ENCODE measurements at places on chromosomes 12 and 14. TPM values are rescaled to one million over a fixed set of nuclear protein-coding genes. Genes with fewer than 3 reads are reported as not detected.

Gene PLEKHG7
- polyA plus RNA-seq: 0.36 TPM

- no peak for DNase-seq
Observed at GRCh38 chr14:74429991-74430390, 4.0 kb upstream of the SYNDIG1L start.

DNA sequence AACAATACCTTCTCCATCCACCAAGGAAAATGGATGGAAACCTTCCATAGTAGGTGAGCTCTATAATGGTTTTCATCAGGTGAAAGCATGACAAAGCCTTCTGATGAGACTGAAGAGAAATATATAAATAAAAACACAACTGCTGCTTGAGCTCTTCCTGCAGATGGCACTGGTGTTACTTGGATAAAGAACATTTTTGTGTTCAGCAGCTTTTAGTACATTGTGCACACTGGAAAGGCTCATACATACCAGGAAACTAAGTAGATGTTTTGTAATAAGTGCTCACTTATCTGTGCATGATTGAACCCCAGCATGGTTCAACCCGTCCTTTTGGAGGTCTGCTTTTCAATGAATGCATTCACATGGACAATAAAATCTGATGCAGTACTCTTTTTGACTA is 357.3 kb upstream of the MIS18BP1 start:
- DNase-seq: no peak

DNA sequence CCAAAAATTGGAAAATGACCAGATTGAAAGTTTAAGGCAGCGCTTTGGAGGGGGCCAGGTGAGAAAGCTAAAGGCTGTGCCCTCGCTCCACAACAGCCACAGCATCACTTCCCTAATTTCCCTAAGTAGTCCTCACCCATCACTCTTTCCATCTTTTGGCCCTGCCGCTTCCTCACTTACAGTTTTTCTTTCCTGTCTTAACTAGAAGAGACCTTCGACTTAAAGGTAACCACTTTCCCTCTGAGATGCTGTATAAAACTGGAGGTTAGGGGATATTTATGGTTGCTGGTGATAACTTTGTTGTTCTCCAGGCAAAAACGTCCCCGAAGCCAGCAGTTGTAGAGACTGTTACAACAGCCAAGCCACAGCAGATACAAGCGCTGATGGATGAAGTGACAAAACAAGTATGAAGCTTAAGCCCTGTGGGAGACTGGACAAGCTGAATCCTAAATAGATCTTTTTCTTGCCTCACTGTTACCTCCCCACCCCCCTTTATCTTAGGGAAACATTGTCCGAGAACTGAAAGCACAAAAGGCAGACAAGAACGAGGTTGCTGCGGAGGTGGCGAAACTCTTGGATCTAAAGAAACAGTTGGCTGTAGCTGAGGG is 4.3 kb downstream of the DDIT3 start:
- no peak for DNase-seq

Gene KRT72
- not detected for polyA plus RNA-seq

DNA sequence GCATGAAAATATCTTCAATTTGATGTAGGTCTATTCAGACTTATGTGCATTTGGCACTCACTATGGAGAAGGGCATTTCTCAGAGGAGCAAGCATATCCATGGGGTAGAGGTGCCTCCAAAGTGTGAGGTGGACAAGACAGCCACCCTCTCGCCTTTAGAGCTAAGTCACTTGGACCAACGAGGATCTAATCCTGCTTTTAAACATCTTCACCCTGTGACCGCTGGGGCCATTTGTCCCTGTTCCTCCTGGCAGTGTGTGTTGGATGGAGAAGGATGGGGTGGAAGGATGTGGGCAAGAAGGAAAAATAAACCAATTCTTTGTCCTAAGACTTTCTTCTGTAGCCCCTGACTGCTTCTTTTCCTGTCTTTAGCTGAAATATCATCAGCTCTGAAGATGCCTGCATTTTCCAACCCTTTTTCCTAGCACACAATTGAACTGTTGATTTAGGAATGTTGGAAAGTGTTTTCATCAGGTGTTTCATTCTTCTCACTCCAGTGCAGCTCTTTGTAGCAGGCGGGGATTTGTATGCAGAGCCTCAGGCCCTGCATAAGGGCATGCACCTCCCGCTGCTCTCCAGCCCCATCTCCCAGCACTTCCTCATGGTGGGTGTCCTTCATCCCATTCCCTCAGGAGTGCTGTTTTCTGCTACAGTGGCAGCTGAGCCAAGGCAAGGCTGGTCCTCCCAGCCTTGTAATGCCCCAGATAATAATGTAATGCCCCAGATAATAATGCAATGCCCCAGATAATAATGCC is 5.3 kb downstream of the FGF6 start:
- DNase-seq: no peak

GRCh38 chr14:26598672-26599131 is 869 bp upstream of the NOVA1 start:
- no peak for DNase-seq

Gene ZBTB42
- 5.5 TPM for polyA plus RNA-seq

DNA sequence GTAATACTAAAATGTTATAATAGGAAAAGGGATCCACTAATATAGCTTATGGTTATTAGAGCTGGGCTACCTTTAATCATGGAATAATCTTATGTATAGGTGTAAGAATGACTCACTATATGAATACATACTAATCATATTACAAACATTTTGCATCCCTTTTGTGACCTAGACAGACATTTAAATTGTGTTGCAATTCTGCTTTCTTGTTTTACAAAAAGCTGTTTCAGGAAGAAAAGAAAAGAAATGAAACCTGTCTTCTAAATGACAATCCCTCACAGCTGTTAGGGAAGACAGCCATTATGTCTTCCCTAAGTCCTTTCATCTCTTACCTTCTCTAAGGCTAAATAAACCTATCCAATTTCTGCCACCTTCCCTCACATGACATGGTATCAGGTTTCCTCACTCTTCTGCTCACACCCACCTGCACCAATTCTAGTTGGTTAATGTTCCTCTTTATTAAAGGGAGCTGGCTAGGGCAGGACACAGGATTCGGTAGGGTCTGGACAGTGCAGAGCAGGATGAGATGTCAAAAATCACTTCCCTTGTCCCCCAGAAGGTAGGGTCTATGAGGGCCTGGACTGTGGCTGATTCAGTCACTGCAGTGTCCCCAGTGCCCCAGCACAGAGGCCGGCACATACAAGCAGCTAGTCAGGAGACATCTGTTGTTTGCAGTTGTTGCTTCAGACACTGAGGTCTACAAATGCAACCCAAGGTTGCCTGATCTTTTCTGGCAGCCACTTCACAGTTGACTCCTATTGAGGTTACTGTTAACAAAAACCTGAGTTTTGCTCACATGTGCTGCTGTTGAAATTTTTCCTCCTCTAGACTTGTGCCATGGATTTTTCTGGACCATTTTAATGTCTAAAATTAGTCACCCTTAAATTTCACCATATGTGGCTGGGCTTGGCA is 3.7 kb downstream of the DHRS7 start:
- DNase-seq: no peak

DNA sequence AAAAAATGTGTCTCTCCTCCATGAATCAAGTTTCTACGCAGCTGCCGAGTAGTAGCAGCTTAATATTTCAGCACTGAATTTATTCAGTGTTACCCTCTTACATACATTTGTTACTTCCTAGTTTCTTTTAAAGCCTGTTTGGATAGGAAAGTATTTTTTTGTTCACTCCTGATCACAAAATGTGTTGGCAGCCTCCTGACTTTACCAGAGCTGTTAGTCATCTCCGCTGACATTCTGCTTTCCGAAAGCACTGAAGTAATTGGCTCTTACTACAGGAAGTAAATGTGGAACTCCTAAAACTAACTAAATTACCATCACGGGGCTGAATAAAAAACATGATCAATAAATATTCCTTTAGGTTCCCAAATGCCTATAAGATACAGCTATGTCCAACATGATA is 225.5 kb downstream of the EPS8 start:
- DNase-seq: peak; percentile 56

- DNase-seq: no peak
Observed at GRCh38 chr14:42277840-42278239, 671.2 kb downstream of the LRFN5 start.

DNA sequence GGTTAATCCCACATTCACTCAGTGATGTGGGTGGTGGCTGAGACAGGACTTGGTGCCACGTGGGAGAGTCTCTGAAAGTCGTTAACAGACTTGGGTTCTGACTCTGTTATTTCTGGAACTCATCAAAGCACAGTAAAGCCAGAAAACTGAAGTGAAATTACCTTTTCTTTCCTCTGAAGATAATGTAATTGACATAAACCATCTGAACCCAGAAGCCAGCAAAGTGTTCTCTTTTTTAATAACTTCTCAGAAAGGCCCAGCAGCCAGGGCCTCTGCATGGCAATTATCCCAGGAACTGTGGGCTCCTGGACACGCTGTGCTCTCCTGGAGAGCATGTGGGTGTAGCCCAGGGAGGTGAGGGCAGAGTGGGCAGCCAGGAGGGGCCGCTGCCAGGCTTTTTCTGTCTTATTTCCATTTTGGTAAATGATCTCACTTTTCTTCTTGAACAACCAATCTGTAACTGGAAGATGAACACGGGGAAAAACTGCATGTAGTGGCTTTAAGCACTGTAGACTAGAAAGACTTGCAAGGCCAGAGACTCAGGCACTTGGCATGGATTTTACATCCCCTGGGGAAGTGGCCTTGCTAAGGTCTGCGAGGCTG is 444.1 kb upstream of the TMEM132C start:
- DNase-seq: peak; percentile 61

- DNase-seq: no peak
Observed at GRCh38 chr14:69038455-69039287, 59.6 kb upstream of the ACTN1 start.

Gene THAP2
- polyA plus RNA-seq: 11.2 TPM

Gene MYRFL
- 0.28 TPM for polyA plus RNA-seq

DNA sequence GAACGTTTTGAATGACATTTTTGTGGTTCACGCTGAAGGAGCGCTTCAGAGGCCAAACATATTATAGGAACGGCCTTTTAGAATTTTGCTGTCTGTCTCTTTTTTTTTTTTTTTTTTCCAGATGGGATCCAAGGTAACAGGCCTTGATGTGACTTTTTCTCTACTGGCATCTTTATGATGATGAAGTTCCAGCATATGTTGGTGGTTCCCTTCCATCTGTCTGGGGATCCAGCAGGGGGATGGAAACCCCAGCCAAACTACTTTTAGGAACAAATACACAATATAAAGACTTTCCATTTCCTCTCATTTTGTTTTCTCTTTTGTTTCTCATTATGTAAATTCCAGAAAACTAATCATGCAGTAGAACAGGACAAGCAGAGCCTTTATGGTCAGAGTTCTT is 239.3 kb upstream of the PRICKLE1 start:
- DNase-seq: no peak

Gene TGM1
- polyA plus RNA-seq: 0.94 TPM

Gene CCDC59
- polyA plus RNA-seq: 37.0 TPM

DNA sequence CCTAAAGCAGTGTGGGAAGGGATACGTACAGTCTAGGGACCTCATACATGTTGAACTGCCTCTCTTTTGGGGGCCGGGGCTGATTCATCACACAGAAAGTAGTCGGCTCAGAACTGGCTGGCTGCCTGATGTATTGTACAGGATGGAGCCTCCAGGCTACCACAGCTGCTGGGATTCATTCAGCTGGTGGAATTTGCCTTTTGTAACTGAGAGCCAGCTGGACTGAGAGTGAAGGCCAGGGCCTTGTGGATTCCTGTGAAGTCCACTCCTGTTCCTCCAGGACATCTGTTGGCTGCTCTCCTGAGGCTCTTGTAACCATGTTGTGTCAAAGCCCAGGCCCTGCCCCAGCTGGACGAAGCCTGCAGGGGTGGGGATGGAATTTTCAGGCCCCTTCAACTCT is 116.3 kb upstream of the PRICKLE1 start:
- peak; percentile 84 for DNase-seq

DNA sequence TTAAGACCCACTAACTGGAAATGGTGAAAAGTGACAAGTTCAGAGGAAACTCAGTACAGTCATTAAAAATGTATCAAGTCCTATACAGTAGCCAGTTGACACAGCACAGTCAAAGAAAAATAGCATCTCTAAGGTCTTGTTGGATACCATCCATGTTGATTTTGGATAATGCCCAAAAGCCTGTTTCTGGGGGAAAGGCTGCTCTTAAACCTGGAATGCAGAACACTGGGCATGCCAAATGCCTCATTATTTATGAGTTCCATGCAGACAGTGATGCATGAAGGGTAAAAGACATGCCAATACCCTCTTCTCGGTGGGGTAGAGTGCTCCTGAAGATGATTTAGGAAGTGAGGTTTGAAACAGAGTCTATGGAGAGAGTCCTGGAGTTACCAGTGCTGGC is 29.6 kb downstream of the KCNK13 start:
- peak; percentile 42 for DNase-seq

Gene CIT
- 7.5 TPM for polyA plus RNA-seq

- DNase-seq: peak; percentile 39
Observed at GRCh38 chr12:5437589-5437988, 5.7 kb downstream of the NTF3 start.

DNA sequence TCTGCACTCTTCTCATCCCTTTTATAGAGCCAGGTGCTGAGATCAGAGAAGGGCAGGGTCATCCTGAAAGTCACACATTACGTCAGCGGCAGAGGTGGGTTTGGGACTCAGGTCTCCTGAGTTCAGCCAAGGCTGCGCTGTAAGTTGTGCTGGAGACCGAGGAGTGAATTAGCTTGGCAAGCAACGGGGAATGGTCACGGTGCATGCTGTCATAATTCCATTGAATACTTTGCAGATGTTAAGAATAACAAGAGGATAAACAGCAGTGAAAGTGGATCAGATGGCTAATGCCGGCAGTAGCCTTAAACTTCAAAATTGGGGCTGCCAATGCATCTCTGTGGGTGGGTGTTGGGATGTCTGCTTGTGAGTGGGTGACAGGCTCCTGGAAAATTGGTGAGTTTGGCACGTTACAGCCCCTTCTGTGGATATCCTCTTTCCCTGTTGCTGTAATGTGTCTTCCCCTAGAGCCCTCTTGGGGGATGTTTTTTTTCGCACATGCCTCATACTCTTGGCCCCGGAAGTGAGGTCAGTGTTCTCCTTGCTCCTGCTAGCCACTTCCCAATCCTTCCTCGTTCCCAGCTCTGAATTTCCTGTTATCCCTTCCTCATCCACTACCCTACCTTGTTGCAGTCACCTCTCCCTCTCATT is 287.1 kb upstream of the SRRM4 start:
- peak; percentile 72 for DNase-seq

Gene GPR68
- 0.85 TPM for polyA plus RNA-seq

- peak; percentile 92 for DNase-seq
Observed at GRCh38 chr14:55099756-55100155, 29.3 kb upstream of the LGALS3 start.

DNA sequence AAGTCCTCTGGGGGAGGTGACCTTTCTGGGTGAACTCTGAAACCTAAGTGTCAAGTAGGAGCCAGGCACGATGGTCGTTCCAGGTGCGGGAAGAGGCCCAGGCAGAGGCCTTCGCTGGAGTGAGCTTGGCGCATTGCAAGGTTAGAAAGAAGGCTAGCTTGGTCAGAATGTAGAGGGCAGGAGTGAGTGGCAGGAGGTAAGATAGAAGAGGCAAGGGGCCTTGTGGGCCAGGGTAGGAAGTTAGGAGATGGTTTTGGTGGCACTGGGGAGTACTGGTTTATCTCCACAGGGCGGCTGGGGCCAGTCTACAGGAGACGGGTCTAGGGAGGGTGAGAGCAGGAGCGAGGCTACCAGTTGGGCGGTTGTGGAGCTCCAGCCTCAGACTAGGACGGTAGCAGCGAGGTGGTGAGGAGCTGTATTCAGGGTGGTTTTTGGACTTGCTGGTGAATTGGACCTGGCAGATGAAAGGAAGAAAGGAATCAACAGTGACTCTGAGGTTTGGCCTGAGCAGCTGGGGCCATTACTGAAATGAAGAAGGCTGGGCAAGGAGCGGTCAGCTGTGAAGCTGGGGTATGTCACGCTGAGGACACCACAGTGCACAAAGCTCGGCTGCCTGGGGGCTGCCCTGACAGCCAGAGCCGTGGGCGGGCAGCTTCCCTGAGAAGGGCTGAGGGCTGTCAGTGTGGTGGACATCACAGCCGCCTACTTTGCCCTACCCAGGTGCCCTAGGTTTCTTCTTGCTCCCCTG is 9.0 kb downstream of the MLXIP start:
- no peak for DNase-seq

Gene ALKBH2
- 18.8 TPM for polyA plus RNA-seq
